ENCODE measurements at places on chromosomes 3 and 15.

DNA sequence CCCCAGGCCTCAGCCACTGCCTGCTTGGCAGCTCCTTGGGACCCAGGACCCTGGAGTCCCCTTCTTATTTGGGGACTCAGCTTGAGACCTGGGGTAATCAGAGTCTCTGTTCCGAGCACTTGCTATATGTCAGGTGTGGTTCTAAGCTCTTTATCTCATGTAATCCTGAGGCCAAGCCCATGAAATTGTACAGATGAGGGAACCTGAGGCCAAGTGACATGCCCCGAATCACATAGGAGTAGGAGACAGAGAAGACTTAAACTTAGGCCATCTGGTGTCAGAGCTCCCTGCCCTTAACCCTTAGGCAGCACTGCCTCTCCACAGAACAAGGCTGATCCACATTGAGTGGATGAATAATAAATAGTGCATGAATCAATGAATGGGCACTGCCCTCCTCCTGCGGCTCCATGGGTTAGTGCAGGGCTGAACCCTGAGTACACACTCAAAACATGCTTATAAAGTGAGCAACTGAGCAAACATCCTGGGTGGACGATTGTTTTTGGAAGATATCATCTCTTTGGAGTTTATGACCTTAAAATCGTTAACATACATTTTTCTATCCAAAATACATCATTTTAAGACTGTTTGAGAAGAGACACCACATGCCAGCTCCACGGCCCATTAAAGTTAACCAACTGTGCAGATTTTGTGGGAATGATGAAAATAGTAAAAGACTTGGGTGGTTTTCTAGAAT, 33.2 kb upstream of the IQSEC1 start:
- no peak for ATAC-seq

GRCh38 chr3:178847190-178847589, 224.4 kb downstream of the ZMAT3 start:
- ATAC-seq = no peak

DNA sequence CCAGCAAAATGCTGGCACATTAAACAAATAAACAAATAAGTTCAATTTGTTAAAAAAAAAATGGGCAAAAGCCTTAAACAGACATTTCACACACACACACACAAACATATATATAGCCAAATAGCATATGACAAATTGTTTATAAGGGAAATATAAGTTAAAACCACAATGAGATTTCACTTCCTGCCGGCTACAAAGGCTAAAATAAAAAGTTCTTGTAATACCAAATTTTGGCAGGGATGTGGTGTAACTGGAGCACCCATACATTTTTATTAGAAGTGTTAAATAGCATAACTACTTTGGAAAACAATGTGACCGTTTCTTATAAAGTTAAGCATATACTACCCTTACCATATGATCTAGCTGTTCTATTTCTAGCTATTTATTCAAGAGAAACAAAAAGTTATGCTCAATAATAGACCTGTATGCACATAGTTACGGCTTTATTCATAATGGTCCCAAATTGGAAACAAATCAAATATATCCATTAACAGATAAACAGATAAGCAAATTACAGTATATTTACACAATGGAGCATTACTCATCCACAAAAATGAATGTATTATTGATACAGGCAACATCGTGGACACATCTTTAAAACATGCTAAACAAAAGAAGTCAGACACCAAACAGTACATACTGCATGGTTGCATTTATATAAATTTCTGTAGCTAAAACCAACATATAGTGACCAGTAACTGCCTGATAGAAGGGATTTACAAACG, 93.9 kb downstream of the EOMES start:
- peak; percentile 14 for ATAC-seq

GRCh38 chr15:52699457-52699856, 20.3 kb upstream of the ATOSA start:
- ATAC-seq = no peak

DNA sequence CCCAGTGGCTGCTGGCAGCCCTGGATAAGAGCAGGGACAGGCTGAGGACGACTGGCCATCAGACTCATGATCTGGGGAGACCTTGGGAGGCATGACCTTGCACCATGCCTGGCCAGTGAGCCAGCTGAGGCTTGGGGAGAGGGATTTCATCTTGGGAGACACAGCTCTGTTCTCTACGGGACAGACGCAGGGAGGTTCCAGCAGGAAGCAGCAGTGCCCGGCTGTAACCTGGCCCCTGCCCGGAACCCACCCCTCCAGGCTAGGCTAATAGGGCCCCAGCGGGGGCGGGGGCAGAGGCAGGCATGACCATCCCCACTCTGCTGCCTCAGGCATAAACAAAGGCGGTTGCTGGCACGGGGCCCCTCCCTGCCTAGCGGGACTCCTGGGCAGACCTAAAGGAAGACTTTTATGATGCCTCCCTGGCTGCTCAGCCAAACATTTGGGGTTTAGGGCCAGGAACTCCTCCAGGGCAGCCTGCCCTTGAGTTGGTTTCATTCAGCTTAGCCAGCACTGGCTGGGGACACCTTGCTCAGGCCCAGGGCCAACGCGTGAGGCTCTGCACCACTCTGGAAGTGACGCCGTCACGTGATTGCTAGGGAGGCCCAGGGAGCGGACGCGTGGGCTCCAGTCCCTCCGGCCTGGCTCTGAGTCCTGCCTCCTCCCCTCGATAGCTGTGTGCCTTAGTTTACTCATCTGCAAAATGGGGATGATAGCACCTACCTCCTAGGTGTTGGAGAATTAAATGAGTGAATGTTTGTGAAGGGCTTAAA, 27.6 kb downstream of the HDAC11 start:
- ATAC-seq = peak; percentile 77

DNA sequence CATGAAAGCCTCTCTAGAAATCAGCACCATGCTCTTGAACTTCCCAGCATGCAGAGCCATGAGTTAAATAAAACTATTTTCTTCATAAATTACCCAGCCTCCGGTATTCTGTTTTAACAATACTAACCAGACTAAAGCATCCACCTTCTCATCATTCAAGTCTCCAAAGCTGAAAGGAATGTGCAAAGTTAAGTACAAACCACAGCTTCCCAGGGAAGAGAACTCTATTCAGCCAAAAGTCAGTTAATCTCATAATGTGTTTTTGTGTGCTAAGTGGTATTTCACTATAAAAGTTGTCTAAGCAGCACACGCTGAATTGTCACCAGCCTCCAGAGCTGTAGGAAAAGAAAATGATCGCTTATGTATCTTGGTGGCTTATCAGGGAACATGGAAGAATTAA, 135.5 kb upstream of the KCNH8 start:
- ATAC-seq = no peak

DNA sequence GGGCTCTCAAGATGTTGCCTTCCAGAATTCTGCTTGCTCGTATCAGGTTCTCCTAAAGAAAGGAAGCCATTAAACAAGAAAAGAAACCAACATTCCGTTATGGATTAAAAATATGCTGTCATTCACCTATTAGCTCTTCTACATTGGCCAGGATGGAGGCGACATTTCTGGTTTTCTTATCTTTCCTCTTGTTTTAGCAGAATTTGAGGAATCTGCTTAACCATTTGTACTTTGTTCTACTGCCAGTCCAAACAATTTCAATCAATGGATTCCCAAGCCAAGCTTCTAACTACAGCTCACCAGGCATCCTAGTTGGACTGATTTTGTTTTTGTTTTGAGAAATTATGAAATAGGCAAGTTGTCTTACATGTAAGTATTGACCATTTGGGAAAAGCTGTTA, 164.6 kb upstream of the TSC22D2 start:
- ATAC-seq = no peak

DNA sequence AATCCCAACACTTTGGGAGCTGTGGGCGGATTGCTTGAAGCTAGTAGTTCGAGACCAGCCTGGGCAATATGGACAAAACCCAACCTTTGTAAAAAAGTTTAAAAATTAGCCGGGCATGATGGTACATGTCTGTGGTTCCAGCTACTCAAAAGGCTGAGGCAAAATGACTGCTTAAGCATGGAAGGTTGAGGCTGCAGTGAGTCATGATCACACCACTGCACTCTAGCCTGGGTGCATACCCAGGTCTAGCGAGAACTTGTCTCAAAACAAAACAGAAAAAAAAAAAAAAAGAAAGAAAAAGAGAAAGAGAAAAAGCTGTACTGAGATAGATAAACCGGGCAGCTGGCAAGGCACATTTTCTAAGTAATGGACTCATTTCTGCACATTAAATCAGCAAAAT, 10.6 kb downstream of the ARPP19 start:
- ATAC-seq = peak; percentile 78

DNA sequence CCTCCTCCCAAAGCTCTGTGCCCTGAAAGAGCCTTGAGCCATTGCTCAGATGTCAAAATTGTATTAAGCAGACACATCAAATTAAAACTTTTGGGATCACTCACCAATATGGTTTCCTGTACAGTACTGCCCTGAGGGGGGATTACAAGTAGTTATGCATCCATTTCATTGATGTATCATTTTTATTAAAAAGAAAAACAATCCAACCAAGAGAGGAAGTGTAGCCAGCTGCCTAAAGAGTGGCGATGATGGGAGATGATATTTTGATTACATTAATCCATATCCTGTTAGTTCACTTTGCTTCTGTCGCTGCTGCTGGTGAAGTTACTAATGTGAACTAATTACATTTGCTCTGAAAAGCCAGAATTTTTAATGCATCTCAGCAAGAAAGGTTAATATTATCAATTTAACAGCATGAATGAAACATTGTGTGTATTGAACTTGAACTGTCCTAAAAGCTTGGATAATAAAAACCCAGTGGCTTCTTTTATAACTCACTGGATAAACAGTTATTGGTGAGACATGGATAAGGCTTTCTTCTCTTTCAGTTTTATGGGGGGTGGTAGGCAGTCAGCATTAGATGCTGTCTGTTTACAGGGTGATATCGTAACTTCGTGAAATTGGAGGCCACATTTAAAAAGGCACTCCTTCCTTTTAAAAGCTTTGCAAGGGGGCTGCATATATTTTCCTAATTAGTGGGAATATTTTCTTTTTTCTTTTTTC, 87.7 kb downstream of the IGF1R start:
- ATAC-seq = no peak

GRCh38 chr3:48505968-48506504, 2.1 kb upstream of the SHISA5 start:
- ATAC-seq = no peak

- ATAC-seq = peak; percentile 54
Observed at GRCh38 chr15:65583701-65584100, 27.2 kb downstream of the INTS14 start.

- ATAC-seq = no peak
Observed at GRCh38 chr3:197512691-197513571, 42.8 kb downstream of the BDH1 start.

- no peak for ATAC-seq
Observed at GRCh38 chr3:171206283-171206682, 179.8 kb upstream of the SLC2A2 start.

DNA sequence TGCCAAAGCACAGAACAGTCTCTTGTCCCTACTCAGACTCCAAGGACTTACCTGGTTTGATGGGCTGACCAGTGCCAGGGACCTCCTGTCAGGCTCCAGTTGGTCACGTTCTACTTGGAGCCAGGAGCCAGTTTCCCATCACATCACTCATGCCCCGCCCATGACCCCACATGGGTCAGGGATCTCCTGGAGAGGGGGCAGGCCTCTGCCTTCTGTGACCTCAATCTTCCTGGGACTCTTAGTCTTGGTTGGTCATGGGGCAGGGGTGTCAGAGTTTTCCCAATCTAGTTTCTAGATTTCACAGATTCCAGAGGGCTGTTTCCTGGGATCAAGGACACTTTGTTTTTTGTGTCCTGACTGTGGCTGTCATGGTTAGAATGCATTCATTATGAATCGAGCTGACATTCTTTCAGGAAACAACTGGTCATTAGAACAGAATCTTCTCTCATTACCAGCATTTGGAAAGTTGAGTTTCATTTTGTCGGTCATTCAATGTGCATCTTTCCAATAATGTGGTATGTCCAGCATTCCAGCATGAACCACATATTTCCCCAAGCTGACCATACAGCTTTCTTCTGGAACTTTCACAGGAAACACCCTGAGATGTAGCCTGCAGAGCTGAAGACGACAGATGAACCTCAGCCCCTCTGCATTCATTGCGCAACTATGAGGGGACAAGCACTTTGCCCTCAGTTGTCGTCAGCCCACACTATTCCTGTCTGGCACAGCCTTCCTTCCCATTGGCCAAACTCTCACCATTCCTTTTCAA, 19.8 kb downstream of the CYP19A1 start:
- ATAC-seq = no peak

DNA sequence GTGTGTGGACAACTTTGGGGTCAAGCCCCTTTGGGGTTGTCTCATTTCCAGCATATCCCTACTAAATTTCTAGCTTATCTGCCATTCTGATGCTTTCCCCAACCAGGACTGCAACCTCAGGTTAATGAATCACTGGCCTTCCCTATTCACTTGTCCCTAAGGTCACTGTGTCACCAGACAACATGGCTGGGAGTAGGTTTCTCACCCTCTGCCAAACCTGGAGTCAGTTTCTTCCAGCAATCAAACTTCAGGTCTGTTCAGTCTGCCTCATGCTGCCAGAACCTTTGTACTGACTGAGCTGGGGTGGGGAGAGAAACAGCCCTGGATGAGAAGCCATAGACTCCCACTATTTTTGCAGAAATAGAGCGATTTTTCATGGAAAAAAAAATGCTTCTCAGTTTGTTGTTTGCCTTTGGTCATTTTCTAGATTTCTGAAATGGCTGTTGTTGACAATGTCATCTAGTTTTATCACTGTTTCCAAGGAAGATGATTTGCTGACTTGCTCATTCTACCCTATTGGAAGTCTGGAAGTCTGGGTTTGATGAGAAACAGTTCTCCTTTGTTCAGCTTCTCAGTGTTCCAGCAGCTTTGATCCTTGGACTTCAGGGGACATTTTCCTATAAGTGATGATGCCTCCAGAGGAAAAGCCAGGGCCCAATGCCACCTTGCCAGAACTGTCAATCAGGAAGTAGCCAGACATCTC, 74.8 kb upstream of the IL12A start:
- no peak for ATAC-seq

DNA sequence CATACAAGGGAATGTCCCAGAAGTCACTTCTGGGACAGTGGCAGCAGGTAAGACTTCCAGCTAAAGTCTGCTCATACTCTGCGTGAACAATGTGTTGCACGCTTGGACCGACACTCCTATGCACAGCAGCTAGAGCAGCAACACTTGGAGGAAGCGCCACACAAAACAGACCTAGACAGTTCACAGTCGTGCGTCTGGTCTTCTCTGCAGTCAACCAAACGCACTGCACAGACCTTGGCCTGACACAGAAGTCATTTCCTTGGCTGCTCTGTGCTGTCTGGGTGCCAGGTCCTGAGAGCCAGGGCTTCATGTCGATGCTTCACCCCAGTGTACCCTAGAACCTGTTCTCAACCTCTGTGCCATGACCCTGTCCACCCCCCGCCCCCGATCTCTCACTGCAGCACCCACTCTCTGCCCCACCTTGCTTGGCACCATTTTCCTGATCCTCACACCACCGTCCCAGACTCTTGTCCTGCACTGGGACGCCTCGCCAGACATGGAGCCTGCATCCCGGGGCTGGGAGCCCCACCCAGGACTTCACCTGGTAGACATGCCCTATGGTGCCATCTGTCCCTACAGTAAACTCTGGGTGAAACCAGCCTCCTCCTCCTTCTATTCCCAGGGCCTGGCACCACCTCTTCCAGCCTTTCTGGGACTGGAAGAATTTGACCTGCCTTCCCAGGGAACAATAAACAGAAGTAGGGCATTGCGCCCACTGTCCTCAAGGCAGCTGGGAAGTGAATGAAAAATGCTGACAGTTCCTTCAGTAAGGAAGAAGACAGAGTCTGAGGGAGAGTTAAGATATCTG, 3.1 kb downstream of the ATP10A start:
- no peak for ATAC-seq

- peak; percentile 97 for ATAC-seq
Observed at GRCh38 chr3:89113893-89114840, 6.7 kb downstream of the EPHA3 start.

- ATAC-seq = no peak
Observed at GRCh38 chr3:148439254-148439822, 258.4 kb upstream of the AGTR1 start.

- ATAC-seq = no peak
Observed at GRCh38 chr15:63970621-63971426, 75.5 kb downstream of the DAPK2 start.

Data from motor neuron (in vitro differentiated cells).